ENCODE measurements at places on chromosomes 4 and X.

DNA sequence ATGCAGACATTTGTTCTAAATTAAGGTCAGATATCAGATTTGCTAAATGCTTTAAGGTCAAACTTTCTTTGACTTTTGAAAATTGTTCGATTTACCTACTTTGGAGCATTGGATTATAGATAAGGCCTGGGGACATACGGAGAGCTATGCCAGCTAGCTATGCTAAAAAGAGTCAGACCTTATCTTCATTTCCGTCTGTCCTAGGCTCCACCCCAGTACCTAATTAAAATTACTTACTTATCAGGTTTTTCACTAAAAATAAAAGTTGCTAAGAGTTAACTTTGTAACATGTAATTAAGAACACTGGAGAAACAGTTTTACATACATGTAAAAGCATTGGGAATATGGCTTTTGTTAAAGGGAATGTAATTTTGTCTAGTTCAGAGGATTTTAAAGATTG is 7.1 kb upstream of the TMEM35A start:
- no peak for DNase-seq

GRCh38 chr4:25938366-25938765 is 24.3 kb downstream of the SMIM20 start:
- no peak for DNase-seq

GRCh38 chr4:22921936-22922335 is 229.2 kb downstream of the GBA3 start:
- DNase-seq, result no peak

DNA sequence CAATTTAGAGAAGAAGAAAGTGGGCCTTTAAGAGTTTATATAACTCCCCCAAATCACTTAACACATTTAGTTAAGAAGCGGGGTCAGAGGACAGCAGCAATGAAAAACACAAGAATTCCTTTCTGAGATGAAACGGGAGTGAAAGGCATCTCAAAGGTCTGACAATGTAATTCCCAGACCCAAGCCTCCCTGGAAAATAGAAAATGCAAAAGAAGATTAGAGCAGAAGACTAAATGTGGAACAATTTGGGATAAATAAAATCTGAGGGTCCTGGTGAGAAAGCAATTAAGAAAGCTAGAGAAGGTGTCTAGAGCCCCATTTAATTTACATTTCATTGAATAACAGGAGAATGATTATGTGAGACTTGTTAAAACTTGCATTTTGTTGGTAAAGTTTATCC is 19.1 kb upstream of the ART3 start:
- DNase-seq, result no peak

- no peak for DNase-seq
These were observed 30.4 kb downstream of the NHS start for GRCh38 chrX:17405225-17405969.

- DNase-seq, result no peak
These were observed 36.3 kb upstream of the ZFX start for GRCh38 chrX:24113181-24113580.
